ENCODE measurements at places on chromosomes 3 and 15. TPM values are rescaled to one million over a fixed set of nuclear protein-coding genes. Genes with fewer than 3 reads are reported as not detected.

- DNase-seq: no peak
Observed at GRCh38 chr3:152968388-152969024, 133.6 kb downstream of the P2RY1 start.

GRCh38 chr15:47158573-47158972, 558.7 kb upstream of the SEMA6D start:
- DNase-seq: no peak

GRCh38 chr3:24316887-24317383, 177.7 kb downstream of the THRB start:
- no peak for DNase-seq

DNA sequence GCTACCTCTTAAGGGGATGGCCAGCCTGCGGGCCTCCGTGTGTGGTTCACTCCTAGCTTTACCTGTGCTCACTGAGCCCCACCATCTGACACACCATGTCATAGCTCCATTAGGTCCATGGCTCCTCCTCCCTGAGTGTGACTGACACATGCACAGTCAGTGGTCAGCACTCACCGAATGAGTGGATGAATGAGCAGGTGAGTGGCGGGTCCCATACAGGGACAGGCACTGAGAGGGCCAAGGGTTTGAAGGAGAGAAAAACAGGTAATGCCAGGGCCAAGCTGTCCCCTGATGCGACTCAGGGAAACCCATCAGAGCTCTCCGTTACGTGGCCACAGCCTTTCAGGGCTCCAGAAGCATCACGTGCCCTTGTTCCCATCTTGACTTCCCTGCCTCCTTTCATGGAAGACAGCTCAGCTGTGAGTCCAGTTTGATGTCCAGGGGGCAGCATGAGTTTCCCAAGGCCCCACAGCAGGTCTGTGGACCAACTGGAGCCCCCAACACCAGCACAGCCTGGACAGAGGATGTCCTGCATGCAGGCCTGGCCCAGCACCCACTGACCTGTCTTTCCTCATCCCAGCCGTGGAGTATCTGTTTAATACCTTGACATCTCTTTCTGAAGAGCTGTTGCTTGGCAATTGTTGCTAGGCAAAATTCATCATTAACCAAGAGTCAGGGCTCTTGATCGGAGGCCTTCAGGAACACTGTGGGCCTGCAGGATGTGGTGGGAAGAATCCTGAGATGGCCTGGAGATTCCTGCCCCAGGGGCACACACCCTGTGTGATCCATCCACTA, 84.4 kb downstream of the PLXNA1 start:
- no peak for DNase-seq

The MNS1 gene
- 2.1 TPM for polyA plus RNA-seq

GRCh38 chr15:66440501-66440900, 53.8 kb downstream of the MAP2K1 start:
- DNase-seq: no peak

The TM6SF1 gene
- polyA plus RNA-seq: 1.7 TPM

GRCh38 chr15:80090879-80091503, 31.5 kb downstream of the ZFAND6 start:
- no peak for DNase-seq

GRCh38 chr15:70783610-70784022, 20.3 kb upstream of the UACA start:
- no peak for DNase-seq

GRCh38 chr15:100308213-100308600, 33.6 kb downstream of the ADAMTS17 start:
- DNase-seq: no peak

The PRRT3 gene
- 2.9 TPM for polyA plus RNA-seq

DNA sequence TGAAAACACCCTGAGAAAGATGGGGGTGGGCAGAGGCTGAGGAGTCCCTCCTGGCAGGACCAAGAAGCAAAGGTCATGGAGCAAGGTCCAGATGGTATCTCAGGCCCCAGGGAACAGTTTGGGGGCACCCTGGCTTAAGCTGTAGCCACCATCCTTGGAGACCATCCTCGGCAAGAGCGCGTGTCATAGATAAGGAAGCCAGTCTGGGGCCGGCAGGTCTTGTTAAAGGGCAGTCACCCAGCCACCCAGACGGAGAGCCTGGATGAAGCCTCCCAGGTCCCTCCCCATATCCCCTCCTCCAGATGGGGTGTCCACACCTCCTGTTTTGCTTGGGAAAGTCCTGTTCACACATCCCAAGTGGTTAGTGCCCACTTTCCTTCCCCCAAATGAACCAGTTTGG, 191.1 kb downstream of the KLF13 start:
- DNase-seq: no peak

The SLC2A2 gene
- not detected for polyA plus RNA-seq

DNA sequence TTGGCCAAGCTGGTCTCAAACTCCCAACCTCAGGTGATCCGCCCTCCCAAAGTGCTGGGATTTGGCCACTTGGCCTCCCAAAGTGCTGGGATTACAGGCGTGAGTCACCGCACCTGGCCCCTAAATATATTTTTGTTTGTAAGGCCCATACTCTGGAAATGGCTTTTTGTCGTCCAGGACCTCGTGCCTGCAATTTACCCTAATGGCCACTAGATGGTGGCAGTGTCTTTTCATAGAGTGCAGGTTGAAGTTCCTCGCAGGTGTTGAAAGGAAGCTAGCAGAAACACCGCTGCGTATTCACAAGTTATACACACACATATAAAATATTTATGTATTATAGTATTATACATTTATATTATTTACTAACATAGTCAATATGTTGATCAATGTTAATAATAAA, 97.2 kb downstream of the LRTM1 start:
- DNase-seq: no peak

- DNase-seq: no peak
Observed at GRCh38 chr15:92565351-92566125, 90.0 kb downstream of the FAM174B start.

DNA sequence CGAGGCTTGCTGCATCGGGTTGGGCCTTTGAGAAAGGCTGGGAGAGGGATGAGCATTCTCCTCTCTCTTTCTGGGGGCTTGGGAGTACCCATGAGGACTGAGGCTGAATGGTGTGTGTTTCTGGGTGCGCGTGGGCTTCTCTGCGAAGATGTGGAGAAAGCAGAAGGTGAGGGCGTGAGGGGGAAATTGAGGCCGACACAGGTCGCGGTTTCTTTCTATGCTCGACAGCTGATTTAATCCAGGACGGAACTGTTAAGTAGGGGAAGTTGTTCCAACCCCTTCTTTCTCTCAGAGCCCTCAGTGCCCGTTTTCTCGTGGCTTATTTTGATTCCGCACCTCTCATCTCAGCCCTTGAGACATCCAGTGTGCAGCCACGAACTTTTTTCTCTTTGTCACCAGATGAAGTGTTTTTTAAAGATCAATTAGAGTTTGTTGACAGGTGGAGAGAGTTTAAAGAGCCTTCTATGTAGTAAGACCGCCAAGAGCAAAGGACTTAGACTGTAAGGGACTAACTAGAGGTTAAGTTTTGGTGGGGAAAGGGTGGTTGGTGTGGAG, 711 bp downstream of the STARD9 start:
- no peak for DNase-seq

- no peak for DNase-seq
Observed at GRCh38 chr3:8840556-8840955, 71.1 kb upstream of the OXTR start.

DNA sequence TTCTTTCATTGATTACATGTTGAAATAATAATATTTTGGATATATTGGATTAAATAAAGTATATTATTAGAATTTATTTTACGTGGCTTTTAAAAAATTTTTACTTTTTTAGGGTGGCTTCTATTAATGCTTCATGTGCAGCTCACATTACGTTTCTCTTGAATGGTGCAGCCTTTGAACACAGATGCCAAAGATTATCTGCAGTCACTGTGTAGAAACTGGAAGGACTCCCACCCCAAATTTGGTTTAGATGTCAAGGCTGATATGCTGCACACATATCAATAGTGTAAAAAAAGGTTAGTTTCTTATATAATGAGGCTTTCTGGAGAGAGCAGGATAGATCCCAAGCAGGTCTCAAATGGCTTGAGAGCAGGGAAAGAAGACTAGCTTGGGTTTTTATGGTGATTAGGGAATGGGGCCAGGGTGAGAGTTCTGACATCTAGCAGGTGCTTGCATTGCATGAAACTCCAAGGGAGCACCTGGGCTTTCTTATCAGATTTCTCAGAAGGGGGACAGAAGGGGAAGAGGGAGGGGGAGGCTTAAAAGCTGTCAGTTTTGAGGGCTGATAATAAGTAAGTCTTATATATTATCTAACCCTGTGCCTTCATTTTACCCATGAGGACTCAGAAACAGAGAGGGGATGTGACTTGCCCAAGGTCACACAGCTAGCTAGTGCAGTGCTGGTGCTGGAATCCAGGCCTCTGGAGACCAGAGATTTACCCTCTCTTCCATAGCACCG, 89.6 kb downstream of the CHST2 start:
- DNase-seq: no peak

DNA sequence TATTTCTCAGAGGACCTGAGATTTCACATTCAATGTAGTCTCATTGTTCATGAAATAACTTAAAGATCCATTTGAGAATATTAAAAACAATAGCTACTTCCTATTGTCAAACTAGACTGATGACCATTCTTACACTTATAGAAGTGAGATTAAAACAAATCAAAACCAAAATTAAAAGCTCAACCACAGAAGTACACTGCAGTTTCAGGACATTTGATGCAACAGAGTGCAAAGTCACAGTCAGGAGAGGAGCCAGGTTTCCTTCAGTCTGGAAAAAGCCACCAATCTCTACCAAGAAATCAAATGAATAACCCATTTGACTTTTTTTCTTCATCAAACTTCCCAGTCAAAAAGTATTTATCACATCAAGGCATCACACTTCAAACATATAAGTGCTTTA, 5.5 kb downstream of the CCPG1 start:
- no peak for DNase-seq

The ZNF445 gene
- 6.1 TPM for polyA plus RNA-seq

DNA sequence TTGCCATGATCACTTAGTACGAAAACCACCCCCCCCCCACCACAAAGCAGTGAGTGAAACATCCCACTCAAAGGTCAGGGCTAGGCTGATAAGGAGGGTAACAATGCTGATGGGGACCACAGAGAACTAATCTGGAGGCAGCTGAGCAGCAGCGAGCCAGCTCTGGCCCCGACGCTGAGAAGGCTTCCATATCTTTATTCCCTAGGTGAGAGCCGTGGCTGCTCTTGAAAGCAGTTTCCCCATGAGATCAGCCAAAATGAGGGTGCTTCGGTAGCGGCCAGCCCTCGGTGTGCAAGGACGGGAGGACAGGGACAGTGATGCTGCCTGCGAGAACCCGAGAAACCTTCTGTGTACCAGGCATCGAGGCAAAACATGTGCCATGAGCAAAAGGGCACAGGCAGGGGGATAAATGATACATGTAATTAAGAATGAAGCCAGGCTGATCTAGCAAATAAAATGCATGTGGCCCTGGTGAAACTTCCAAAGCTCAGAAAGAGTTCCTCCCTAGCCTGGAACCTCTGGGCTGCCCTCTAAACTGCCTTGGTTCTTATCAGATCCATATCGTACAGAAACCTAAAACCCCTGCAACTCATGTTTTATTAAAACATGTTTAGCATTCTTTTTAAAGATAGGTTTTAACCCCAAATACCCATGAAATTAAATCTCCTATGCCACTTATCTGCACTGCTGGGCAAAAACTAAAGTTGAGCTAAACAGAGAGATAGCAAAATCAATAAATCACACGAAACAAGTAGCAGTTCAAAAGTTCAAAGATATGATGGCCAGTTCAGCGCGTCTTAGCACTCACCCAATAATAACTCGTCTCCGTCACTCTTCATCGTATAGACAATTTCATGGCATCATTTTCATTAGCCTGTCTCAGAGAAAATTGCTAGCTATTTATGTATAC, 337.3 kb downstream of the FOXP1 start:
- no peak for DNase-seq

- no peak for DNase-seq
Observed at GRCh38 chr3:70990723-70991122, 592.8 kb downstream of the FOXP1 start.

- no peak for DNase-seq
Observed at GRCh38 chr3:24110051-24110450, 165.0 kb downstream of the NR1D2 start.

- no peak for DNase-seq
Observed at GRCh38 chr15:50549326-50549725, 2.9 kb upstream of the USP50 start.

GRCh38 chr15:42014406-42014805, 6.4 kb downstream of the PLA2G4E start:
- no peak for DNase-seq

The ZDHHC23 gene
- 0.74 TPM for polyA plus RNA-seq

- DNase-seq: no peak
Observed at GRCh38 chr15:41905036-41905793, 11.4 kb upstream of the SPTBN5 start.

Measured in adrenal gland (tissue), 19 donors.